NCI-H524 treated with DMSO at 0.1 percent for 48 hours (cell line): ENCODE measurements at places on chromosomes 12 and 14.

- DNase-seq: peak; percentile 97
Observed at GRCh38 chr14:56491299-56492285, 88.0 kb upstream of the TMEM260 start.

DNA sequence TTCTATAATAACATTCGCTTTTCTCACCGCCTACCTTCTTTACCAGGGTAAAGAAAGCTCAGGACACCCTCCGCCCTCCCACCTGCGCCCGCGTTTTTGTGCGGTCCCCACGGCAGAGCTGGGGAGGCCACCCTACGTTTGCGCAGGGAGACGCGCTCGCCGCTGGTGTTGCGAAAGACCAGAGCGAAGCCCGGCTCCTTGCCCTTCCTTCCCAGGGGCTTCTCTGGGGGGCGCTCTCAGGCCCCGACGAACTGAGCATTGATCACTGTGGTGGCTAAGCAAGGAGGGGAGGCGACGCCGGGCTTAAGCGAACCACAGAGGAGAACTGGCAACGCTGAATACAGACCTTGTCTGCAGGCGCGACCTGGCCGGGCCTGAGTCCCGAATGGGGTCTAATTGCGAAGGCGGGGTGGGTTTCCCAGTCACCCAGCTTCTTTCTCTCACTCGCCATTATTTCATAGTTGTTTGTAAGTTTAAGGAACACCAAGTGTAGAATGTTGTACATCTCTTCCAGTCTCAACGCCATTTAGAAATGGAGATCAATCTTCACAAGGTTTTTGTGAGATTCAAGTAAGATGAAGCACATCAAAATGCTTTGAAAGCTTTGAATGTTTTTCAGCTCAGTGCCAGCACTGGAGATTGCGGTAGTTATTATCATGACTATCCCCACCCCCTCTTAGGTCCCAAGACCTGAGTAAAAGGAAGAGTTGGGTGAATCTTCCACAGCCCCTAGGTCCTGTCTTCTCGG is 1.7 kb upstream of the NKX2-1 start:
- DNase-seq: no peak

- no peak for DNase-seq
Observed at GRCh38 chr12:3137268-3137781, 60.1 kb downstream of the TSPAN9 start.

GRCh38 chr14:21264025-21264801 is 5.0 kb downstream of the HNRNPC start:
- no peak for DNase-seq

DNA sequence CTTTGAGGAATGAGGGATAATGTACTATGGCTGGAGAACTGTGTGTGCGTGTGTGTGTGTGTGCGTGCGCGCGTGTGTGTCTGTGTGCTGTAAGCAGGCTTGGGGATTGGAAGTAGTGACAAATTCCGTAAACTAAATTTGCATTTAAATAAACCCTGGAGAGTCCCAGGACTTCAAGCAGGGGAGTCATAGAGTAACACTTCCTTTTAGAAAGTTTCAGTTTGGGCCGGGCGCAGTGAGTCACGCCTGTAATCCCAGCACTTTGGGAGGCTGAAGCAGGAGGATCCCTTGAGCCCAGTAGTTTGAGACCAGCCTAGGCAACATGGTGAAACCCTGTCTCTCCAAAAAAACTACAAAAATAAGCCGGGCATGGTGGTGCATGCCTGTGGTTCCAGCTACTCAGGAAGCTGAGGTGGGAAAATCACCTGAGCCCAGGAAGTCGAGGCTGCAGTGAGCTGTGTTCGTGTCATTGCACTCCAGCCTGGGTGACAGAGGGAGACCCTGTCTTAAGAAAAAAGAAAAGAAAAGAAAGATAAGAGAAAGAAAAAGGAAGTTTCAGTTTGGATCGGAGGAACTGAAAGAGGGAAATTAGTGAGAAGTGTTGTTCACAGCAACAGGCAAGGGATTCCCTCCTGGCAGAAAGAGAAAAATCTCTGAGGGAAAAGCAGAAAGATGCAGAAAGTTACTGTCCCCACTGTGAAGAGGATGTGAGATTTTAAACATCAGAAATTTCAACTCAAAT is 222.7 kb upstream of the SOX5 start:
- no peak for DNase-seq

GRCh38 chr12:50057000-50057841 is at the start of gene ASIC1:
TSS of gene ASIC1 (plus strand) at chr12:50057596. CDS start at chr12:50058767, 1,171 bp downstream.
- DNase-seq: peak; percentile 84

- no peak for DNase-seq
Observed at GRCh38 chr14:61212546-61212945, 68.6 kb downstream of the TMEM30B start.

DNA sequence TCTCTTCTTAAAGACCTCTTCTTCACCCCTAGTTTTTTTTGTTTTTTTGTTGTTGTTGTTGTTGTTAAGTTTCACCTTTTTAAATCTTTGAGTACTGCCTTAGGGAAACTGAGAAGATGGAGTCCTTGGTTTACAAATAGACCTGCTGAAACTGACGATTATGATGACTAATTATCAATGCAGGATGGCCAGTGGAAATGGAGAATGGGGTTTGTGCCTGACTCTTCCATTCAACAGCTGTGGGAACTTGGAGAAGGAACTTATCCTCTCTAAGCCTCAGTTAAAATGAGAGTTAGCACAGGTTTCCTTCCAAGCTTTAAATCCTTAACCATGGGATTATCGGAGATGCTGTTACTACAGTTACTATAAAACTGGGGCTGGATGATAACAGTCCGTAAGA is 66.7 kb upstream of the PNMA1 start:
- DNase-seq: no peak

GRCh38 chr12:29088611-29089219 is 60.4 kb upstream of the FAR2 start:
- no peak for DNase-seq

- DNase-seq: no peak
Observed at GRCh38 chr12:75848961-75849360, 182.6 kb downstream of the PHLDA1 start.

- no peak for DNase-seq
Observed at GRCh38 chr12:104299842-104300481, 3.6 kb upstream of the EID3 start.

GRCh38 chr14:54766276-54767138 is 136.1 kb downstream of the GCH1 start:
- DNase-seq: no peak

DNA sequence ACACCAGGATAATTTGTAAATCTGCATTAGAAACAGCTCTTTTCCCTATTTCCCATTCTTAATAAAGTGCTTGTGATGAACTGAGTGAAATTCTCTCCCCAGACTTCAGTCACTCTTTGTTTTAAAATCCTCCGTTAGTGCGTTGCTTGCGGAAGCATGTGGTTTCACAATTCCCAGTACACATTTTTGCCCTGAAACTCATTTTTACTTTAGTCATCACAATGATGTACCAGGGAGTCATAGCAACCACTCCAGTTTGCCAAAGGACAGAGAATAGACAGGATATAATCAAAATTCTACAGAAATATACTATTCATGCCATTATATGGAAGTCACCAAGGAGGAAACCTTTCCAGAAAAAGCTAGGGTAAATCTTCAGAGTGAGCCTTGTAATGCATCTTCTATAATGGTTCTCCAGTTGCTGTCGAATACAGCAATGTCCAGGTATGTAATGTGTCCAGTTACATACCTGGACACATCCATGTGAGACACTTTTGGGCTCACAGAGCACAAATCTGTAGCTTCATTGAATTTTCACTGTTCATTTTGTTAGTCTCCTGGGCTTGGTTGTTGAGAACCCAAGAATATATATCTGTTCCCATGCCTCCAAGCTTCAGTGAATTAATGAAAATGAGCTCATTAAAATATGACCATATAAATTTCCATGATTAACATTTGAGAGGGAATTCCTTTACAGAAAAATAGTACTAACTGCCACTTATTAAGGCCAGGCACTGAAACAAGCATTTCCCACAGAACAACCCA is 57.8 kb downstream of the GPR135 start:
- no peak for DNase-seq

DNA sequence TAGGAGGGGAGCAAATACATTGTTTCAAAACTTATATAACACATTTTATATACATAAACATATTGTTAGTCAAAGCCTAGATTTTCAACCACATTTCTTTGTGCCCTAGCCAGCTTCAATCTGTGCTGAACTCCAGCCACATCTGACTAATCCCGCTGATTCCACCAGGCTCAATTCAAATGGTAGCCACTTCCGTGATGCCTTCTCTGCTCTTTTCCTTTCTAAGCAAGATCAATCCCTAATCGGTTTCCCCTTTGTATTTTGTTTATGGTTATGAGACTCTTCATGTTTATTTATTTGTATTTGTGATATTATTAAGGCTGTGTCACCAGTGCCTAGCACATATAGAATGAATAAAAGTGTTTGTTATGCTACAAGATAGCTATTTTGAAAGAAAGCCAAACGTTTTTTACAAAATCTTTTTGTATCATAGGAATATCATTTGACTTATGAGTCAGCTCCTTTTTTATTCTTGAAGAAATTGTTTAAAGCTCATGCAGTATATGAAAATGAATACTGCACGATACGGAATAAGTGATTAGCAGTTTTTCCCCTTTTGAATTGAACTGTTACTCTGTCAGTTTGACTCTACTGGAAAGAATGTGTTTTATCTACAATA is 110.2 kb downstream of the PLEKHA5 start:
- DNase-seq: no peak

- no peak for DNase-seq
Observed at GRCh38 chr12:124738636-124739467, 124.8 kb downstream of the SCARB1 start.

DNA sequence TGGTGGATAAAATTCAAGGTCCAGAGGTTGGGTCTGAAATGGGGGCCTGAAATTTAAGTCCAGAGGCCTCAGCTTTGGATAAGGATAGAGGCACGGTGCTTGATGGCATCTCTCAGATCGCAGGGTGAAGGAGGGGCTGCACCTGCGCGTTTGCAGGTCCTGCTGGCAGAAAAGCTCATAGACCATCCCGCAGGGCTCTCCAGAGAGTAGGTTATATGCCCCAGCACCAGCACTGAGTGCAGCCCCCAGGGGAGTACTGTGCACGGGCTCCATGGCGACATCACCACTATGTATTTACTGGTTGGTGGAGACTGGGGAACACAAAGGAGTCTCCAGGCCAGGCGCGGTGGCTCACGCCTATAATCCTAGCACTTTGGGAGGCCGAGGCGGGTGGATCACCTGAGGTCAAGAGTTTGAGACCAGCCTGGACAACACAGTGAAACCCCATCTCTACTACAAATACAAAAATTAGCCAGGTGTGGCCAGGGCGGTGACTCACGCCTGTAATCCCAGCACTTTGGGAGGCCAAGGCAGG is 4.3 kb upstream of the CD63 start:
- DNase-seq: no peak

- DNase-seq: no peak
Observed at GRCh38 chr12:2226641-2227040, 173.9 kb downstream of the CACNA1C start.

GRCh38 chr12:71484272-71484905 is 44.8 kb downstream of the LGR5 start:
- DNase-seq: no peak

DNA sequence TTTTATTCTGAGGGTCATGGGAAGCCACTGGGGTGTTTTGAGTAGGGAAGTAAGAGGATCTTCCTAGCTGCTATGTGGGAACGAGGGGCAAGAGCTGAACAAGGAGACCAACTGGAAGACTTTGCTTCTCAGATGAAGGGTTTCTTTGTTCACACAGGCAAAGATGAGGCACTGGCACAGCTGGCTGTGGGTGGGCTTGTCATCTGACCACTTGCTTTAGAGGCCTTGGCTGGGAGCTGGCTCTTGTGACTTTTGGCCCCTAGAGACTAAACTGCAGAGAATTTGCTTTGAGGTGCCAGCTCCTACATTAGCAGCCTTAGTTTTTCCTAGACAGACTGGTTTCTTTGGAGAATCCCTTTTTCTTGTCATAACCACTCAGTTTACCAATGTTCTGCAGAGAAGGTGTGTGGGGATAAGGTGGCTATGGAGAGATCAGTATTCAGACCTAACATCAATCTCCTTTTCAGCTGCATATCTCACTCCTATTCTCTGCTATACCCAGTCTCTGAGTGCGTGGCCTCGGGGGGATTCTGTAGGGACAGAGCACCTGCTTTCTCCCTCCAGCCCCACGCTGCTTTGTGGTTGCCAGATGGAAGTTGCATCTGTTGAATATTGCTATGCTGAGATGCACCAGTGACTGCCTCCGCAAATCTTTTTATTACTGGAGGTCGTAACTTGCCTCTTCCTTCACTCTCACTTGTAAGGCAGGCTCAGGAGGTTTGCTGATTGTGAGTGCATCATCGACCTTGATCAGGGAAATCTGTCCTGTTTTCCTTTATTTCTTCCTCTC is 12.7 kb downstream of the PPP2R5C start:
- DNase-seq: peak; percentile 86

DNA sequence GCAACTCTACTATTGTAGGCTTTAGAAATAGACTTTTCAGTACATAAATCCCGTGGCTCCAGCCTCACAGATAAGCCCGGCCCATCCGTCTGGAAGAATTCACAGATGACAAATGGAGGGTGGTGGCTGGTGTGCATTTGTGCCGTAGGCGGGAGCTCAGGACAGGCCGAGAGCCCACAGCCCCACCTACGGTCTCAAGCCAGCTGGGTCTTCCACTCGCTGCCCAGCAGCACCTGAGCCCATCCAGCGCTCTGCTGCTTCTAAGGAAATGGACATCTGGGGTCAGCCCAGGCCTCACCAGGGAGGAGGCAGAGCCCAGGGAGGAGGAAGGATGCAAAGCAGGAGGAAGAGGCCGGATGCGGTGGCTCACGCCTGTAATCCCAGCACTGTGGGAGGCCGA is 72.8 kb downstream of the KIF26A start:
- DNase-seq: no peak

DNA sequence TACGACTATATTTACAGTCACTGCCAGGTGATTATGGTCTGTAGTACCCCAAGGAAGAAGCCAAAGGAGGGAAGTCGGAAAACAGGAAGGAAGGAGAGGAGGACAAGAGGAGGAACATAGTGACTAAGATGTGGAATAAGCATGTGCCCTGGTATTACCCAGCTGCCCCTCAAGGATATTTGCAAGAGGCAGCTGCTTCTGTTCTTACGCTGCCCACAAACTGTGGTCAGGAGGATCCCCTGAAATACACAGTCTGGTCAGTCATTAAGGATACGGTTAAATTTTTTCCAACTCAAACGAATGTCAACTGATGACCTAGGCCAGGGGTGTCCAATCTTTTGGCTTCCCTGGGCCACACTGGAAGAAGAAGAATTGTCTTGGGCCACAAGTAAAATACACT is 126.5 kb downstream of the CMAS start:
- DNase-seq: no peak
